ENCODE measurements at places on chromosomes 12 and 14. TPM values are rescaled to one million over a fixed set of nuclear protein-coding genes. Genes with fewer than 3 reads are reported as not detected.

GRCh38 chr12:41190338-41190737 lies 2.2 kb downstream of the PDZRN4 start:
- no peaks in the 10 kb centered on the region for H3K36me3 ChIP-seq
- H3K27ac ChIP-seq = no peak overlapping the region
- no peak for DNase-seq
- H3K4me3 ChIP-seq = no peak overlapping the region
- peaks cover 19% of the 10 kb centered on the region for H3K4me1 ChIP-seq

- no peak overlapping the region for H3K4me3 ChIP-seq
- H3K4me1 ChIP-seq = no peaks in the 10 kb centered on the region
- peak; percentile 35 for DNase-seq
- H3K36me3 ChIP-seq = no peaks in the 10 kb centered on the region
Measured at GRCh38 chr12:70719672-70720420, 82.6 kb upstream of the PTPRB start.

DNA sequence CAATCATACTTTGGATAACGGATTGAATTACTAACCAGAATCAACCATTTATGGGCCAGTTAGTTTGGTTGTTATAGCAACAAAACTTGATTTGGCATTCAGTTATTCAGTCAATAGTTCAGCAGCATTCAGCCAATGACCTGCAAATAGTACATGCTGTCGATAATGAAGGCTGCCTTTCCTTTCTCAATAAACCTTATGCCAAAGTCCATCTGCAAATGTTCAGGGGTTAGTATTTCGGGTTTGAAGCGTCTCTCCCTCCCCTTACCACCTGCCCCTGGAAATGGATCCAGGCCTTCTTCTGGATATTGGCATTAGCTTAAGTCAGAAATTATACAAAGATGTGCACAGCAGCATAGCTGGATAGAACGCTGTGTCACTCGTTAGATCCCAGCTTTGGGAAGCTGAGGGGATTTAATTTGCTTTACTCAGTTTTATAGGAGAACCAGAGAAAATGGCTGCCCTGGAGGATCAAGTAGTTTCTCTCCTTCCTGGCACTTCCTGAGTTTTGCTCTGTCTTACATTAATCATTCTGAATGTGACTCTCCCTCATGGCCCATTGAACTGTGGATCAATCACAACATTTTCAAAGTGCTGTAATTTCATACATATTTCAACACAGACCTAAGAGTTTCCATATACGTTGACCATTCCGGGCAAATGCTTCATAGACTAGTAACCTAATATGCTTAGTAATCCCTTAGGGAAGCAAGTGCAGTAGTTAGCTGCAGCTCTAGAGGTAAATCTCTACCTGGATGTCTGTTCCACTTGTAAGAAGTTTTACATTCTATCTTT lies 46.7 kb upstream of the PTPRR start:
- H3K27me3 ChIP-seq = no peaks in the 10 kb centered on the region
- no peak overlapping the region for H3K4me3 ChIP-seq
- no peaks in the 10 kb centered on the region for H3K36me3 ChIP-seq

DNA sequence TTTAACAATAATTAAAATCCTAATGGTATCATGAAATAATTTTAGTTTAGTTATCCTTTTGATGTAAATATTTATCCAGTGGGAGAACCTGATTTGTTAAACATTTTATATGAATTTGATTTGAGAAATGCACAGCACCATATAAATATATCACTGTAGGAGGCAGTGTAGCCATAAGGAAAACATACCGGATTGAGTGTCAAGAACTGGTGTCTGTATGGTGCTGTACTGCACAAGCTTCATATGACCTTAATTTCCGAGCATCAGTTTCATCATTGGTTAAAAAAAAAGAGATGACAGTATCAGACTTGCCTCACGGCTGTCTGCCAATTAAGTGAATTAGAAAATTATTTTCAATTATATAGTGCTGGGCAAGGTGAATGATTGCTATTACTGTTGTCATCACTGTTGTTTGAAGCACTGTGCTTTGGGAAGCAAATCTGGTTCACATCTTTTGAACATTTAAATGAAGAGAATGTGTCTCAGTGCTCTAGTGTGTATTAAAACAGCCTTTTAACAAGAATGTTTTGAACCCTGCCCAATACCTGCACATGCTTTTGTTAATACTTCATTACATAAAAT lies 72.1 kb downstream of the TMTC2 start:
- DNase-seq = no peak
- H3K27ac ChIP-seq = no peak overlapping the region
- H3K36me3 ChIP-seq = no peaks in the 10 kb centered on the region

DNA sequence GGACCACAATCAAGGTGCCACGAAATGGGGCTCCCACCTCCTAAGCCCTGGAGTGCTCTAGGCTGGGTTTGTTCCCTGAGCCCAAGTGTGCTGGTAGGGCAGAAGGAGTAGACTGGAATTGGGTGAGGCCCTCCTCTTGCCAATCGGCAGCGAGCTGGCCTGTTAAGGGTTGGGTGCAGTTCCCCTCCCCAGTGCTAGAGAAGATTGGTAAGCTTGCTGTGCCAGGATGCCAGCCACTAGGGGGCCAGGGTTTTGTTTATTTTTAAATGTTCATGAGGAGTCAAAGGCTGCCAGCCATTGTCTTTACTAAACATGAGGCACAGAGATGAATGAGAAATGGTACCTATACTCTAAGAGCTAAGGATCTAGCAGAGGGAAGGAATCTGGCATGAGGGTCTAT lies 79.7 kb downstream of the SPTB start:
- no peaks in the 10 kb centered on the region for H3K4me1 ChIP-seq
- H3K27ac ChIP-seq = no peak overlapping the region
- no peak overlapping the region for H3K4me3 ChIP-seq
- no peaks in the 10 kb centered on the region for H3K36me3 ChIP-seq
- DNase-seq = no peak
- H3K27me3 ChIP-seq = peaks cover 6% of the 10 kb centered on the region

DNA sequence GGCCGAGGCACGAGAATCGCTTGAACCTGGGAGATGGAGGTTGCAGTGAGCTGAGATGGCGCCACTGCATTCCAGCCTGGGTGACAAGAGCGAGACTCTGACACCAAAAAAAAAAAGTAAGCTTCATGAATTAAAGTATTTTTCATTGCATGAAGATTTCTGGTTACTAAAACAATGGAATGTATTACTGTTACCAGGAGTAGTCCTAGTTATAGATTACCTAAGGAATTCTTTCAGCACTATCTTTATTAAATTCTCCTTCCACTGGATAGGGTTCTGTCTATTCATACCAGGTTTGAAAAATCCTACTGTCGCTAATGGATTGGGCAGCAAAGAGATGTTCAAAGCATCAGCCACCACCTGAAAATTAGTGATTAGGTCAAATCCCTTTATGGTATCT lies 12.4 kb downstream of the ETFRF1 start:
- H3K4me3 ChIP-seq = no peak overlapping the region
- H3K36me3 ChIP-seq = no peaks in the 10 kb centered on the region
- H3K27ac ChIP-seq = no peak overlapping the region
- no peaks in the 10 kb centered on the region for H3K4me1 ChIP-seq

The LPAR5 gene
- 59.6 TPM for total RNA-seq

The PPTC7 gene
- 44.9 TPM for total RNA-seq

The SLC39A5 gene
- total RNA-seq = 0.41 TPM
